Central memory CD4-positive, alpha-beta T cell (primary cell): ENCODE measurements at places on chromosomes 16 and 17.

DNA sequence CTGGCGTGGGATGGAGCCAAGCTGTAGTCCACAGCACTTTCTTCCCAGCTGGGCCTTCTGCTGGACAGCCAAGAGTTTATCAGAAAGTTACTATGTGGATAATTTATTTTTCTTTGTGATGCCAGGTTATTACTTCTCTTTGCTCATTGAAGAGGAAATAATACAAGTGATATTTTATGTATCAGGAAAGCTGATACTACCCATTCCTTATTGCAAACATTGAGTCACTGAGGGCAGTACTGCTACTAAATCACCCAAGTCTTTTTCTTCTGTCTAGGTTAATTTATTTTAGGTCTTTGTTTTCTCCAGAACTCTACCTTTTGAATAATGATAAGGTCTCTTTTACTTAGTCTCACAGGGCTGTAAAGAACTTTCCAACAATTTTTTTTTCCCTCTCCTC lies 8.3 kb downstream of the NUP93 start:
- no peak for DNase-seq

DNA sequence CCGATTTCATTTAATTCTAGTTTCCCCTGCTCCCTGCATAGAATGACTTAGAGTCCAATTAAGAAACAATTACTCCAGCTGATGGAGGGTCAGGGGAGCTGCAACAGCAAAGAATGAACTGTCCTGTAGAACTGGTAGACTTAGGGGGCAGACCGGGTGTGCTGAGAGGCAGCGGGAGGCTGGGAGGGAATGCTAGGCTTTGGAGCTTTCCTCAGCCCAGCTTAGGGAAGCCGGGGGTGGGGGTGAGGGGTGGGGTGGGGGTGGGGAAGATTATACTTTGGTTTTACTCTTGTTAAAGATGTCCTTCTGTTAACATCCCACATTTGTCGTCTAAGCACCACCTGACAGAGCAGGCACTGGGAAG lies 458.6 kb upstream of the ASIC2 start:
- no peak for DNase-seq

- no peak for DNase-seq
These were observed 3.0 kb upstream of the BAHCC1 start for GRCh38 chr17:81391936-81392908.

DNA sequence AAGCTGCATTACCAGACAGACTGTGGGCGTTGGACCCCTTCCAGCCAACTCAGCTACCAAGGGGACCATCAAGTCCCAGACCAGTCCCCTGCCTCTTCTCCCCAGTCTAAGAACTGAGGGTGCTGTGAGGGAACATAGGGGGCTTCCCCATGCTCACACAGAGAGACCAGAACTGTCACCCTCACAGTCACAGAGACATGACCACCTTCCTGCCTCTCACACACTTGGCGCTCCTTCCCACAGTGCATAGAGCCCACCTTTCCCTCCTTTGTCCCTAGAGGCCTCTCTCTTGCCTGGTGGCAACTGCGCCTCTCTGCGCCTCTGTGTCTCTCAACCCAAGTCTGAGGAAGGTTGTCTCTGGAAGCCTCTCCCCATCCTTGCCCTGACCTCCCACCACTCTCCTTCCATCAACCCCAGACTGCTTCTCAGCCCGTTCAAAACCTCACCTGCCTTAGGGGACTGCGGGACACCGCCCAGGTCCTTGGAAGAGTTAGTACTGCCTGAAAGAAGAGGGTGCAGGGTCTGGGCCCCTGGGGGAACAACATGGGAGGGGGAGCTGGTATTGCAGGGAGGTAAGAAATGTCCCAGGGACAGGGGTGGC lies 6.1 kb upstream of the LHX1 start:
- DNase-seq, result no peak

DNA sequence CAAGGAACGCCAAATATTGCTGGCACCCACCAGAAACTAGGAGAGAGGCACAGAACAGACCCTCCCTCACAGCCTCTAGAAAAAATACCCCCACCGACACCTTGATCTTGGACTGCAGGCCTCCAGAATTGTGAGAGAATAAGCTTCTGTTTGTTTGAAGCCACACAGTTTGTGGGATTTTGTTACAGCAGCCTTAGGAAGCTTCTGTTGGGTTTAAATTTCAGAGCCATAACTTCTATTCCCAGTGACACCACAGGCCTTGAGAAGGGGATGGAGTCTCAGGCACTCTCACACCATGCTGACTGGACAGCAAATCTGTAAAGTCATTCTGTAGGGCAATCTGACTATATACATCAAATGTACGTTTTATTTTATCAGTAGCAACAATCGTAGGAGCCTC lies 38.6 kb downstream of the RNF112 start:
- no peak for DNase-seq

DNA sequence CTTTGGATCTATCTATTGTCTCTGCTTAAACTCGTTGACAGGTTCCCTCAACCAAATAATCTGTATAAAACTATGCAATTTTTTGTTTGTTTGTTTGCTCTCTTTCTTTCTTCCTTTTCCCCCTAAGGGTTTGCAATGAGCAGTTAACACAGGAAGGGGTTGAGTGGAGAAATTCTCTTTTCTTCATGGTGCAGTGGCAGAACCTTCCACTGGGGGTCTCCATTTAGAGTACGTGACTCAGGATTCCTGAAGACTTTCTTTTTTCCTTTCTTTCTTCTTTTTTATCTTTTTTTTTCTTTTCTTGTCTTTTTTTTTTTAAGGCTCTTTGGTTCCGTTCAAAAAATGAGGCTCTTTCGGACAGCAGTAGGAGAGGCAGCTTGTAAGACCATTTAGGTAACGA lies 19.5 kb upstream of the RBFOX1 start:
- no peak for DNase-seq

DNA sequence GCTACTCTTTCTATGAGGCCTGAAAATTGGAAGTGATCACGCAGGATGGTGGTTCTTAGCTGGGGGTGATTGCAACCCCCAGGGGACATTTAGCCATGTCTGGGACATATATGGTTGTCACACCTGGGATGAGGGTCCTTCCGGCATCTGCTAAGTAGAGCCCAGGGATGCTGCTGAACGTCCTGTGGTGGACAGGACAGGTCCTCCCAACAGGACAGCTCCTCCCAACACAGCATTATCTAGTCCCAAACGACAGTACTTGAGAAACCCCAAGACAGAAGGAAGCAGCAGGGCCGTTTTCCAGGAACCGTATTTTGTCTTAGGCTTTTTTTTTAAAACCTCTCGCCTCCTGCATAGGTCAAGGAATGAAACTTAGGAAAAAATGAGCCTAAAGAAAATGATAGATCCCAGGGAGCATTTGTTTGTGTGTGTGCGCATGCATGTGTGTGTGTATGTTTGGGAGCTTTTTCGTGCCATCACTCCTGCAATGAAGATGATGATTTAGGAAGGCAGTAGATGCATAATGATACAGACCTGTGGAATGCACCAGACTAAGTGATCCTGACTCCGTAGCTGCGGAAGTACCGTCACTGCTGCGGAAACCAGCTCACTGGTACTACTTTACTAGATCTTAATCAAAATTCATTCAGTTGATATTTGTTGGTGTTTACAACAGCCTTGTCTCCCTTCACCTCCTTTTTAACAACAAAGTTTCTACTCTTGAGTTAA lies 118.2 kb downstream of the SNX29 start:
- no peak for DNase-seq

DNA sequence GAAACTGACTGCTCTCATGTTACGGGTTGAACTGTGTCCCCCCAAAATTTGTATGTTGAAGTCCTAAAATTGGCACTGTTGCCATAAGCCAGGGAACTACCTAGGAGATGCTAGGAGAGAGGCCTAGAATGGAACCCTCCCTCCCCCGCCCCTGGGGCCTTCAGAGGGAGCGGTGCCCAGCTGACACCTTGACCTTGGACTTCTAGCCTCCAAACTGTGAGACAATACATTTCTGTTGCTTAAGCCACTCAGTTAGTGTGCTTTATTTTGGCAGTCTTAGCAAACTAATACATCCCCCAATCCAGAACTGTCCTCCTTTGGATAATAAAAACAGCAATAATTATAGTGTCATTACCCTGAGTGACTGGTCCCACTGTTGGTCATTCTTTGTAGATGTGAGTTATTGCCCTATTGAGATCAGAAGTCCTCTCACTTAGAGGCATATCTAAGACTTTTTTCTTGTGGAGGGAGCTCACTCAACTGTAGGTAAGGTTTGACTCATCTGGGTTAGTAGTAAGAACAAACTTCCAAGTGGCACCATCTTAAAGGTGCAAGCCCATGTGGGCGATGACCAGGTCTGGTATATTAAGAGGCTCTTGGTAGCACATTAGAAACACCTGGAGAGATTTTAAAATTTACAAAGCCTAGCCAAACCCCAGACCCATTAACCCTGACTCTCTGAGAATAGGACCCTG lies 93.0 kb upstream of the HLF start:
- no peak for DNase-seq

DNA sequence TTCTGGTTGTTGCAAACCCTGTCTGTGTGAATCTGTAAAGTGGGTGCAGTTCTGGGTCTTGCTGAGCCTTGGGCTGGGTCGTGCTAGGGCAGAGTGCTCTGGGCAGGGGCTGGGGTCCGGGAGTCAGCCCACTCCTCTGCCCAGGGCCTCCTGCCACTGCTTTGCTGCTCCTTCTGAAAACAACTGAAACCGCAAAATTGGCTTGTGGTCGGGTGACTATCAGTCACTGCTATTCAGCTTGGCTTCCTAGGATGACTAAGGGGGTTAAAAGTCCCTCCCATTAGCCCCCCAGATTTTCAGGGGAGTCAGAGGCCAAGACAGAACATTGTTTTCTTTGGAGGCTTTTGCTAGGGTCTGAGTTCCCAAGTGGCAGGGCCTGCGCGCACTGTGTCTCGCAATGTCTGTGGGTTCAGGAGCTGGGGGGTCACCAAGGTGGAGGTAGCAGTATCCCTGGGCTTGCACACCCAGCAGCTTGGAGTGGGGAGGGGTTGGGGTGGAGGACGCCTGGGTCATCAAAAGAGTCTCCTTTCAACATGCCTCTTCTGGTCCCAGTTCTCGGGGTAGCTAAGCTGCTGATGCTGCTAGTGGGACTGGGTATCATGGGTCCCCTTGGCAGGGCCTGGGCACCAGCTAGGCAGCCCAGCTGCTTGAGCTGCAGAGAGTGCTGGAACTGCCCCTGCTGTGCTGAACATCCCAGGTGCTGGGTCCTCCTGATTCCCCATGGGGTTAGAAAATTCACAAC lies 13.5 kb upstream of the TBX21 start:
- DNase-seq, result no peak

DNA sequence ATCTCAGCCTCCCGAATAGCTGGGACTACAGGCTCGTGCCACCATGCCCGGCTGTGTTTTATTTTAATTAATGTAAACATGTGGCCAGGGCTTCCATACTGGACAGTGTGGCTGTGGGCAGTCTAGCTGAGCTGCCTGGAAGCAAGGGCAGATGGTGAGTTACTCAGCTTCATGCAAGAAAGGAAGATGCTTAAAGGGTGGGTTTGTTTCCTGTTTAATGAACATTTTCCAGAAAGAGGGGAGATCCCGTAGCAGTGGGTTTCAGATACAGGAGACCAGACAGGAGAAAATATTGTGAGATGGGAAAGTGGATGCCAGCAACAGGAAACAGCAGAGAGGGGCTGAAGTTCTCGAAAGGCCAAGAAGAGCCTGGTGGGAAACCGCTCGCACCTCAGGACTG lies 7.3 kb downstream of the MAPK8IP3 start:
- DNase-seq, result no peak

DNA sequence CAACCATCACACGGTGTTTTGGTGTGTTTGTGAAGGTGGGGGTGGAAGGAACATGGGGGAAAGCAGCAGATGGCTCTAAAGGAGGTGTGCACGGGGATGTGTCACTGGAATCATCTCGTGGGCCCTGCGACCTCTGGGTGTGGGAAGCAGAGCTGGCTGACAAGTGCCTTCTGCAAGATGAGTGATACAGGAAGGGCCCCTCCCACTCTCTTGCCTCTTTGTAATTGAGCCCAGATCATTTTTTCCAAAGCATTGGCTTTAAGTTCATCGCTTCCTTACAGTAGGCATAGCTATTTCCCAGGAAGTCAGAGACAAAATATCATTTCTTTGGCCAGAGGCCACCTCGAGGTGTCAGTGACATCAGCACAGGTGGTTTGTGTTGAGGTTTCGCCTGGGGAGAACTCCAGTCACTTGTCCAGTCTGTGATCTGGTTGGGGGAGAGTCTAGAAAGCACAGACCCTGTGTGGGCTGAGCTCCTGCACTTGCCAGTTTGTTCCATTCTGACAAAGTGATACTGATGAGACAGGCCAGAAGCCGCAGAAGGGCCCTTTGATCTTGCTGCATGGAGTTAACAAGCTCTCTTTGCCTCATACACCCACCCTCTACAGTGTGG lies 20.6 kb upstream of the SNTB2 start:
- DNase-seq, result peak; percentile 8

- peak; percentile 53 for DNase-seq
These were observed 73.5 kb downstream of the CYTH1 start for GRCh38 chr17:78708510-78708973.

DNA sequence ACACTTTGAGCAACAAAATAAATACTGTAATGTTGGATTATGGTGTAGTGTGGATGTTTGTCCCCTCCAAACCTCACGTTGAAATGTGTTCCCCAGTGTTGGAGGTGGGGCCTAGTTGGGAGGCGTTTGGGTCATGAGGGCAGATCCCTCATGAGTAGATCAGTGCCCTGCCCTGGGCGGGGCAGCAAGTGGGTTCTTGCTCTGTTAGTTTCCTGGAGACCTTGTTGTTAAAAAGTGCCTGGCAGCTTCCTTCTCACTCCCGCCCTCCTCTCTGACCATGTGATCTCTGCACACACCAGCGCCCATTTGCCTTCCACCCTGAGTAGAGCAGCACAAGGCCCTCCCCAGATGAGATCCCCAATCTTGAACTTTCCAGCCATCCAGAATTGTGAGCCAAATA lies 67.7 kb downstream of the MPRIP start:
- DNase-seq, result peak; percentile 56

- no peak for DNase-seq
These were observed 33.5 kb downstream of the HS3ST3B1 start for GRCh38 chr17:14334276-14334840.

GRCh38 chr17:37502009-37502936 lies 12.6 kb downstream of the DUSP14 start:
- no peak for DNase-seq

GRCh38 chr17:27456681-27457359 lies 572 bp downstream of the KSR1 start:
- no peak for DNase-seq

DNA sequence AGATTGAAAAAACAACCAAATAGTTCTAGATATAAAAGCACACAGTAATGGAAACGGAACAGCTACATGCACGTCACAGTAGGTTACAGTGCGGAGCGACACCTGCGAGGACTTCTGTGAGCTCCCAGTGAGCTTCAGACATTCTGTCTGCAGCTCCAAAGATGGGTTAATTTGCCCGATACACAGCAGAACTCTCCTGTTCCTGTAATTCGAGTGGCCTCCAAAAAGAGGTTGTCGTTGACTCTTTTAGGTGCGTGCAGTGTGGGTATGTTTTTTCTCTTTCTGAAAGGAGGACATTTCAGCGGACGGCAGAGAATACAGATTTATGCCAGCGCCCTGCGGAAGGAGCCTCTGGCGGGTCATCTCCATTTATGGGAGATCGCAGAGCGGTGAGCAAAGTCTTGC lies 2.9 kb downstream of the OR1F1 start:
- peak; percentile 28 for DNase-seq
